ENCODE measurements at places on chromosomes 11 and 22.

DNA sequence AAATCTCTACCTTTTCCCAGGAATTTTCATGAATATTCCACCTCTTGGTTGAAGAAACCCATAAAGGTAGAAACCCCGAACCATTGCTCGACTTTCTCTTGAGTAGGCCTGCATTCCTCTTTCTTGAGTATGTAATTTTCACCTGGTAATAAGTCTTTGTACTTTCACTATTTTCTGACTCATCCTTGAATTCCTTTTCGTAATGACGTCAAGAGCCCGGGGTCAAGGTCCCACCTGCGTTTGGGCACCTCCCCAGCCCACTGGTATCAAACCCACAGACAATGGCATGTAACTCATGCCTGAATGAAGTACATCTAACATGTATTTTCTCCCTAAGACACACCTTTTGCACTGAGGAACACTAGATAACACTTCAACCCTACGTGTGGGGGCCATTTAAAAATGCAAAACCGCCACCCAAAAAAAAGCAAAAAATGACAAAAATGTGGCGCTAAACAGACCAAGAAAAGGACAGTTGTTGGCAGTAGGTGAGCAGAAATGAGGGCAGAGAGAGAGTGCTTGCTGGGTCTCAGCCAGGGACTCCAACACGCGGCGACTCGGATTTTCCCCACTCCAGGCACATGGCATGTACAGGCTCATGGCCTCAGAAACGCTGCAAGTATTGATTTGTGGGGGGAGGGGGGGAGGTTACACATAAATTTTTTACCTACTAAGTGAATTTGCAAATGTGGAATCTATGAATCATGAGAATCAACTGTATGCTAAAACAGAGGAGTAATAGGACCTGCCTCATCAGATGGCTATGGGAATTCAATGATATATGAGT, 4.1 kb upstream of the C11orf24 start:
- DNase-seq: peak; percentile 24

GRCh38 chr11:113506461-113506860, 31.3 kb upstream of the DRD2 start:
- DNase-seq: no peak

DNA sequence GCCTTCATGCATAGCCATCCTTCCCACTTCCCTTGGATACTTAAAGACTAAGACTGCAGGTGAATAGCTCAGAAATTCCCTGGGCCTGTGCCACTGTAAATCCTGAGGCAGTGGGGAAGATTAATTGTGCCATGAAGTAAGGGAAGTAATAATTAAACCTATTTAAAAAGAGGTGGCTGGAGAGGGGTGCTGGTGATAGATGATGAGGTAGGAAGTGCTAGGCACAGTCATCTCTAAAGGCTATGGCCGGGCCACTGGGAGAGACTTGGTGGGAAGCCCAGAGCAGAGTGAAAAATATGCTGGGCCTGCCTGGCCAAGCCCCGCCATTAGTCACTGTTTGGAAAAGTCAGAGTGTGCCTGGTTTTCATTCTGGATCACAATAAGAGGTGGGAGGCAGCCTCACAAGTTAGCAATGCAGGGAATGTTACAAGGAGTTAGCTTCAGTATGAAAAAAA, 197.2 kb upstream of the PITPNB start:
- DNase-seq: peak; percentile 36

DNA sequence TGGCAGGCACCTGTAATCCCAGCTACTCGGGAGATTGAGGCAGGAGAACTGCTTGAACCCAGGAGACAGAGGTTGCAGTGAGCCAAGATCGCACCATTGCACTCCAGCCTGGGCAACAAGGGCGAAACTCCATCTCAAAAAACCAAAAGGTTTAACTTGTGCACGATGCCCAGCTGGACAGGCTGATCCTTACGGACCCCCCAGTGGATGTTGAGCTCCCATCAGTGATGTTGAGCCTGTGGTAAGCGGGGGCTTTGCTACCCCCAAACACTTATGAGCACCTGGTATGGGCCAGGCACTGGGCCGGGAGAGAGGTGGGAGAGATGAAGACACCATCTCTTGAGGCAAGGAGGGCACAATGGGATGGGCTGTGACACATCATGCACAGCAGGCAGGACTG, 7.4 kb upstream of the SERPIND1 start:
- DNase-seq: no peak

DNA sequence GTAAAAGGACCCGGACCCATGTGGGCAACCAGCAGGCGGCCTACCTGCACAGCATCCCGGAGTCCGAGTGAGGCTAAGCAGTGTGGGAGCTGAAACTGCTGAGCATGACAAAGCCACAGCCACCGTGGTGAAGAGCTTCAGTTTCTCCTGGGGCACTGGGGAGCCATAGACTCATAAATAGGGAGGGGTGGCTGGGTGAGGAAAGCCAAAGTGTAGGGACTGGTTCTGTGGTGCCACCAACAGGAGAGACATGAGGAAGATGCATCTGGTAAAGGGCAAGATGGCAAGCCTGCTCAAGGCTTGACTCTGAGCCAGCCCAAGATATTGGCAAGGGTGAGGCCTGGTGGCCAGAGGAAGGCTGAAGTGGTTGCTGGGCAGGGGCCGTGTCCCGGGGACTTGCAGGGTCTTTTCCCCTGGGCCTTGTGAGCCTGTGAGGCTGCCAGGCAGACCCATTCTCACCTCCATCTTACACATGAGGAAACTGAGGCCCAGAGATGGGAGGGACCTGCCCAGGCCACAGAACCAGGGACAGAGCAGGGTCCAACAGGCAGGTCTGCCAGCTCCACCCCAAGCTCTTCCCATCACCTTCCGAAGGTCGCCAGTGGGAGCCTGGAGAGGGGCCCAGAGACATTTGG, 30.4 kb downstream of the CYTH4 start:
- no peak for DNase-seq

DNA sequence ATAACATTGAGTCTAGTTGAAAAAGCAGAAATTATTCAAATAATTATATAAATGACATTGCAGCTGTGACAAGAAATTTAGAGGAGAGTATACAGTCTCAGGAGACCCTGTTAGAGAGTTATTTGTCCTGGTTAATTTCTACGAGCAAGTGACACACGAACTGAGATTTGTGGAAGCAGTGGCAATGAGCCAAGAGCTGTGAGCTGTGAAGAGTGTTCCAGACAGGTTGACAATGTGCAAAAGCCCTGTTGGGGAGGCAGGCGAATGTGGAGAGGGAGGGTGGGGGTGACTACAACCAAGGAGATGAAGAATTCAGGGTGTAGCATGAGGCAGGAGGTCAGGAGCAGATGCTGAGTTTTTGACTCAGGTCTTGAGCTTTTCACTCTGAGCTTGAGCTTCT, 620.2 kb upstream of the TENM4 start:
- no peak for DNase-seq

GRCh38 chr11:57356268-57356667, 18.1 kb downstream of the P2RX3 start:
- DNase-seq: no peak

DNA sequence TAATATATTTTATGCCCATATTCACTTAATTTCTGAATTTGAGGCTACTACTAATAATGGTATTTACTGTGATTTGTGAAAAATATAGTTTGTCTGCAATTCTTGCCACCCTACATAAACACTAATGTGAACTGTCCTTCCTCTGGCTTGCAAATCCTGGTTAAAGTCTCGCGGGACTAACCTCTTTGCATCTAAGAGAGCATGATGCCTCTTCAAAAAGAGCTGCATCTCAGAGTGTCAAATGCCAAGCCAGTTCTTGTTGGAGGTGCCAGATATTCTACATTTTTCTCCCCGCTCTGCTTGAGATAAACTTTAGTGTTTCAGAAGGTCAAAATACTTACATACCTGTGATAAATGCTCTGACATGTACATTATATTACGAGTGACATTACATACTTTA, 2.1 kb downstream of the ARHGAP42 start:
- no peak for DNase-seq

DNA sequence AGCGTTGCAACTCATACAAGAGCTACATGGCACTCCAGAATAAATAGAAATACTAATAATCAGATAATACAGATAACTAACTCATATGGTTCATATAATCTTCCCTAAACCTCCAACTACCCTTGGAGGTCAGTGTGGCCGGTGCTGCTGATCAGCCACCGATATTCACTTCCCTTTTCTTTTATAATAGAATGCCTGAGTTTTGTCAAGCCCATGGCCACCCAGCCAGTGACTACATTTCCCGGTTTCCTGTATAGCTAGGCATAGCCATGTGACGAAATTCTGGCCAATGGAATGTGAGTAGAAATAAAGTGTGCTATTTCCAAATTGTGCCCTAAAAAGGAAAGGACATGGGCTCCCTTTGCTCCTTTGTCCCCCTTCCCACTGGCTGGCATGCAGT, 5.9 kb upstream of the CAT start:
- no peak for DNase-seq

GRCh38 chr22:42871146-42872050, 14.3 kb upstream of the ARFGAP3 start:
- DNase-seq: no peak

GRCh38 chr11:77081976-77082836, 15.4 kb downstream of the CAPN5 start:
- DNase-seq: no peak

DNA sequence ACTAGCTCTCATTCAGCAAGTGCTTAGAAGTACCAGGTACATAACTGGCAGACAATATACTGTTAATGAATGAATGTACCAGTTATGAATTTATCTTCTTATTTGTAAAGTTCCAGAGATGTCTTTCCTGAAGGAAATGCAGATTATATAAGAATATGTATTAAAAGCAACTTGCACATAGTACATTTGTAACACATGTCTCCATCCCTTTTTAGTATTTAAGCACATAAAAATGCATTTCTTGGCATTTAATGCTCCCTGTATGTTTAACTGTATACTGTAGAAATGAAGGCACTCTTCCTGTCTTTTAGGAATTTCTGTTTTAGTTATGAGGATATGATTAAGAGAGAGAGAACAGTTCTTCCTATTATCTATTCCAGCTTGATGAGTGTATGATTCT, 241.3 kb downstream of the NELL1 start:
- no peak for DNase-seq

- DNase-seq: no peak
Measured at GRCh38 chr11:119551420-119552105, 128.6 kb upstream of the THY1 start.

DNA sequence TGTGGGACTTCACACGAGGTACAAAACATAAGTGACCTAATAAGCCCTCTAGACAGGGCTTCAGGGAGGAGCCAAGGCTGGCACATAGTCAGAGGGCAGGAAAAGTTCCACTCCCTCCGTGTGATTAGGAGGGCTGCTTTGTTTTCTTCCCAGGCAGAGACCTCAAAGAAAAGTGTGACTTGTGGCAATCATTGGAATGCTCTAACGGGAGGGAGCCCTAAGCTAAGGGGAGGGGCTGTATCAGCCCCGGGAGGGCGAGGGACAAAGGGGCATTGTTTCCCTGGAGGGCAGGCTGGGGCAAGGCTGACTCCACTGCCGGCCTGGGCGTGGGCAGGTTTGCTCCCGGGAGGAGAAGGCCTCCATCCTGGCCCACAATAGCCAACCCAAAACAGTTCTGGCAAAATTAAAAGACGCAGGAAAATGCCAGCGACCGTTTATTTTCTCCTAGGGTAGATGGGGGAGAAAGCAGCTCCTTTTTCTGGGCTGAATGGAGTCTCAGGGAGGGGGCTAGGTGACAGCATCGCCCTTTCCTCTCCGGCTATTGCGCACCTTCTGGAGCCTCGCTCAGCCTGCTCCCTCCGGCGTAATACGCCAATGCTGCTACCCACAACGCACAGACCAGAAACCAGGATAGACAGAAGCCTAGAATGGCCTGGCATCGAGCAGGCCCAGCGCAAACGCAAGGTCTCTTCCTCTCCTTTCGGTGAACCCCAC, 60.2 kb downstream of the ENDOD1 start:
- peak; percentile 33 for DNase-seq

GRCh38 chr11:27795955-27796861, 96.0 kb upstream of the BDNF start:
- peak; percentile 1 for DNase-seq

DNA sequence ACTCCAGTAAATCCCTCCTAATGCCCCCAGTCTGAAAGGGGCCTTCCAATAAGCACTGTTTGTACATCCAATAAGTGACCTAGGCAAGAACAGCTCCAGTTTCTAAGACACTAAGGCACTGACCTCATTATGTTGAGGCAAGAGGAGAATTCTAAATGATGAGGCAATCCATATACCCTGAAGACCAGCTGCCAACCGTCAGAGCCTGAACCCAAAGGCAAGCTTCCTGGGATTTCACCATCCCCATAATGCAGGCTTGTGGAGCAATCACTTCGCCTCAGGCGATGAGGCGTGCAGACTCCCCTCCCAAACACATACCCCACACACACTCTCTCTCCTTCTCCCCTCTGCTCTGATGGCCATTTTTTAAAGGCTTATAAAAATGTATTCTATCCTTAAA, 49.5 kb downstream of the LGR4 start:
- DNase-seq: peak; percentile 87

DNA sequence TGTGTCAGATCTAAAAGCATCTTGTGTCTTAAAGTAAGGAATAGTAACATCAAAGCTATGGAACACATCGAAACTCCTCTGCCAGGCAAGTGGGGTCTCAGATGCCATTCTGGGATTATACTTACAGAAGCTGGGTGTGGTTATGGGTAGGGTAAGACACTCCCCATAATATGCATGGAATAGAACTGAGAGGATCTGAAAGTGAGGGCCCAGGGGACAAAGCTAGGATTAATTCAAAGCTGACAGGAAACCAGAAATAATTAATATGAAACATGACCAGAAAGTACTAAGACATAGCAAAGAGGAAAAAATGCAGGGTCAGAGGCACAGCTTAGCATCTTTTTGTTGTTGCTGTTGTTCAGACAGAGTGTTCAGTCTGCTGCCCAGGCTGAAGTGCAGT, 40.2 kb upstream of the EED start:
- no peak for DNase-seq

DNA sequence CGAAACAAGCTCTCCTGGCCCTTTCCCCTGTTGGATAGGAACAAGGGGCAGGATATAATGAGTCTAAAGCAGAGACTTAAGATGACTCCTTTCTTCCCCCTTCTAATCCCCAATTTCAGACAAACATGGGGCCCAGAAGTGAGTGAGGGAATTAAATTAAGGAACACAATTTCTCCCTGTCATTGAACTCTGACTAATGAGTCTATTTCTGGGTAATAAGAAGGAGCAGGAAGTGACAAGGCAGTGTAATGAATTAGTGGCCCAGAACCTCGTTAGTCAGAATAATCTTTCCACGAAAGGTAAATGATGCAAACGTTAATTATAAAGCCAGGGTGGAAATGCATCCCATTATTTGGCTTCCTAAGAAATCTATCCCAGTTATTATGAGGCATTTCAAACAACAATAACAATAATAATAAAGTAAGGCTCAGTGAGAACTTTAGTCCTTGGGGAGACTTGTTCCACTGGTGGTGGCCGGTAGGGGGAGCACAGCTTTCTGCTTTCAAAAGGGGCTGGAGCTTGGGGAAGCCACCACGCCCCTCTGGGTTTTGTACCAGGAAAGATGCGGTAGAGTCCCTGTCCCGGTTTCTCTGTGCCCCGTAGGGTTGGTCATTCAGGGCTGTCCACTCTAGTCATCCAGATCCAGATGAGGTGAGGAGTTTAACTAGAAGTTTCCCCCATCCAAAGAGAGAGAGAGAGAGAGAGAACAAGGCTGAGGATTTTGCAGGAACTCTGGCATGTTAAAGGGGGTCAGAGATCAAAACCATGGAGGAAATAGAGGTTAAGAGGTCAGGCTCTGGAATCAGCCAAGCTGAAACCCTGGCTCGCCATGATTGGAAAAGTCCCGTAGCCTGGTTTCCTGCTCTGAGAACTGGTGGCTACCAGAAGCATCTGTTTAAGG, 298.3 kb downstream of the NTM start:
- DNase-seq: peak; percentile 0

- no peak for DNase-seq
Measured at GRCh38 chr11:95829580-95830259, 39.4 kb downstream of the CEP57 start.
